Left ventricle myocardium superior (tissue), 1 donor: ENCODE measurements at places on chromosomes 6 and 20.
A peak's percentile ranks its signal among the peaks of the same experiment; 100 is the strongest.

DNA sequence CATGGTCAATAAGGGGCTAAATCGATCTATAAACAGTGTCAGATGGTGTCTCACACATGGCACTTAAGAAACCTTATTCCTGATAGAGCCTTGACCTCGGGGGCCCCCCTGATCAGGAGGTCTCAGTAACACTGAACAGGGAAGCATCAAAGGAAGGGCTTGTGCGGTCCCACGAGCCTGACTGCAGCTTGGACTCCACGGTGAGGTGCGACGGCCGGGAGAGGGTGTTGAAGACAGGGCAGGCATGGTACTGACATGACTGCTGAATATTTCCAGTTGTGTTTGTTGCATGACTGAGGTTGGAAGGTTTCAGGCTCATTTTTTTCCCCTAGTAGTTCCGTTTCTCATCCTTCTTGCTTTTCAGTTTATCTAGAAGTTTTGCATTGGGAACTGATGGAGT lies 107.1 kb upstream of the JAG1 start:
- no peak for DNase-seq

DNA sequence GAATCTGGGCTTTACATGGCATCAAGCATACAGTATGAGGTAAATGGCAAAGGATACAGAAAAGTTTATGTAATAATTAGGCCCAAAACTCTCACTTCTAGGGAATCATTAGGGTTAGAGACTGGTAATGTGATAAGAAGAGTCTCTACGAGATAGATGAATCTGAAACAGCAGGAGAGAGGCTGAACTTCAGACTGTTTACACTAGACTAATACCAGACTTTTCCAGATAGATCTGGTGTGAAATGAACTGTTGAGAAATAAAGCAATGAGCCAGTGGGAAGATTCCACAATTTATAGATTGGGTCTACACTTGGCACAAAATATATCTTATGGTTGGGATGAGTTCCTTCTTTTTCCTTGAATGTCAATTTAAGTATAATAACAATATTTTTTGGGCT lies 134.3 kb downstream of the MAN1A1 start:
- no peak for DNase-seq

- DNase-seq: no peak
These were observed 95.4 kb downstream of the BCAS1 start for GRCh38 chr20:53974785-53975555.

- DNase-seq: no peak
These were observed 2.0 kb downstream of the DOK5 start for GRCh38 chr20:54477191-54477955.

DNA sequence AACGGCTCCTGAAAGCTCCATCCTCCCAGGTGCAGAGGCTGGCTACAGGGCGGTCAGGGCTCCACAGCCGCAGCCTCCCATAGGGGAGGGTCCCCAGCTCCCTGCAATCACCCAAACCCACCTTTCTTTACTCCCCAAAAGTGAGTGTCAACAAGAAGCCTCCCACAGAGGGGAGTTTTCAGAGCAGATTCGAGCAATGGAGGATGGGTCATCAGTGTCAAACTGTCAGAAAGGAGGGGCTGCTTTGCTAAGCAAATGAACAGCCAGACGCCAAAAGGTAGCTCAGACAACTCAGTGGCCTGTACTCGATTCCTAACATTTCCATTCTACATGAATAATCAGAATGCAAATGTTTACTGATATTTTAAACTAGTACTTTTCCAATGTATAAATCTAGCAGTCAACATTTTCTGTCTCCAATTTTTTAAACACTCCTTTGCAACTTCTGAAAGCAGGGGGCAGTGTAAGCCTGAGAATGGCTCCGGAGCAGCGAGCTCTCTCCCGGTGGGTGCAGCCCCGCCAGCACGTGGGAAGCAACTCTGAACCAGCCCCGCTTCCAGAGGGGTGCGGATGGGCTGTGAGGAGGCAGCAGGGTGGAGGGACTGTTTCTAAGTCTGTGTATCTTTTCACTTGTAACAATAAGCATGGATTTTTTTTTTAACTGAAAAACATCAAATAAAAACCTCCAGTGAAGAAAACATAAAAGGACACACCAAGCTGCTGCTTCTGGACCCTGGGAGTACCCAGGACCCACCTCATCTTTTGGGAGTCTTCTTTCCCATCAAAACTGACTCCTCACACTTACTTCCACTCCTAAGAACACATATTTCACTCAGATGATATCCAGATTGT lies 54.9 kb downstream of the TAF4 start:
- peak; percentile 57 for DNase-seq
